BJ (cell line): ENCODE measurements at places on chromosomes 7 and 10. TPM values are rescaled to one million over a fixed set of nuclear protein-coding genes. Genes with fewer than 3 reads are reported as not detected.

DNA sequence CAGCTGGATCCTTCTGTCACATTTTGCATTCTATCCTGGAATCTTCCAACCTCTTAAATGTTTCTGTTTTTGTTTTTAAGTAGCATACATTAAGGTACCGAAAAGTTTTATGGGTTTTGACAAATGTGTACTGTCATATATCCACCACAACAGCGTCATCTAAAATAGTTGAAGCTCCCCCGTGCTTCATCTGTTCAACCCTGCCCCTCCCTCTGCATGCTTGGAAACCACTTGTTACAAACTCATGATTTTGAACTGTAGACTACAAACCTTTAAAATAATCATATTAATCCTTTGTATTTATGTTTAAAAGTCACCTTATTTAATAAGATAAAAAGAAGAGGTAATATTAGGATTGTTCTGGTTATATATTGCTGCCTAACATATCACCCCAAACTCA lies 182.8 kb upstream of the SMIM30 start:
- no peak for DNase-seq

DNA sequence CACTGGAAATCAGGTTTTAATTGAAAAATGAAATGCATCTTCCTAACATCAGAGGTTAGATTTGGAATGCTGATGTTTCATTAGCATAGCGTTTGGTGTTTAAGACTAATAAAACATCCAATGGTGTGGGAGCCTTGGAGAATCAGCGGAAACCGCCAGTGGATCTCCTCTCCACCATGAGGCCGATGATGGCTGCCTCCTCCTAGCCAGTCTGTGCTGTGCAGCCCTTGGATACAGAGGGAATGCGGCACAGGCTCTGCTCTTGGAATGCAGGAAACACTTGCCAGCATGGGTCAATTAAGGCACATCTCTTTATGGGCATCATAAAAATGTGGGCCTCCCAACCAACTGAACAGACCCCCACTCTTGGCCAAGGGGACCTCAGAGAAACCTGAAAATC lies 259.9 kb downstream of the GLRX3 start:
- no peak for DNase-seq

DNA sequence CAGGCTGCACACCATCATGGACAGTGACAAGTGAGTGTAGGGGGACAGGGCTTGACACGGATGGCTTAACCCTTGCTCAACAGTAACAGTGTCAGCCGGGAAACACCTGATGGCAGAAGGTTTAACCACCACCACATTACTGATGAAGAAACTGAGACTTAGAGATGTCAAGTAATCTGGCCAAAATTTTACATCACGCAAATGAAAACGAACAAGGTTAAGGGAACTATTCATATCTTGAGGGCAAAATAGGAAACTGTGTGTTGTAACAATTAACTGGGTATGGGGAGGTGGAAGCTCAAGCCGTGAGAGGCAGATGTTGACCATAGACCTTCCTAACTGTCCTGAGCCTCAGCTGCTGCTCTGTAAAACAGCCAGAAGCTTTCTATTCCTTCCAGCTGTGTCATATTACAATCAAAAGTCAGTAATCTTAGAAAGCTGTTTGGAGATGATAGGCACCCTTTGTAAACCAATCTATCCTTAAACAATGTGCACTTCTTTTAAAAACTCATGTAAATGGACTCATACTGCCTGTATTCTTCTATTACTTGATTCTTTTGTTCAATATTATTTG lies 68.4 kb downstream of the ABCC2 start:
- DNase-seq = no peak

MYPN gene
- polyA plus RNA-seq = 9.7 and 10.5 TPM in 2 replicates

CAMK2B gene
- polyA plus RNA-seq = 0.05 and 0.10 TPM in 2 replicates
